HepG2 (cell line): ENCODE measurements at places on chromosomes 3 and 15.
A peak's percentile ranks its signal among the peaks of the same experiment; 100 is the strongest.

- DNase-seq: no peak
Observed at GRCh38 chr3:190378240-190378891, 9.6 kb upstream of the CLDN16 start.

GRCh38 chr3:115651599-115651998, 28.3 kb downstream of the GAP43 start:
- DNase-seq: no peak

- DNase-seq: no peak
Observed at GRCh38 chr15:96703794-96704550, 373.5 kb downstream of the NR2F2 start.

DNA sequence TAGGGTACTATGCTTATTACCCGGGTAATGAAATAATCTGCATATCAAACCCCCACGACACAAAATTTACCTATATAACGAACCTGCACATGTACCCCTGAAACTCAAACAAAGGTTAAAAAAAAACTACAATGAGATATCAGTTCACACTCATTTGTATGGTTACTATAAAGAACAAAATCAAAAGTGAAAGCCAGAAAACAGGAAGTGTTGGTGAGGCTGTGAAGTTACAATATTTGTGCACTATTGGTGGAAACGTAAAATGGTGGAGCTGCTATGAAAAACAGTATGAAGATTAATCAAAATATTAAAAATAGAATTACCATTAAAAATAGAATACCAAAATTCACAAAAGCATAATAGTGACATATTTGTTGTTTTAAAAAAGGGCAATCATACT, 128.9 kb downstream of the ZIC1 start:
- no peak for DNase-seq

- DNase-seq: no peak
Observed at GRCh38 chr3:79815478-79815877, 47.7 kb upstream of the ROBO1 start.

DNA sequence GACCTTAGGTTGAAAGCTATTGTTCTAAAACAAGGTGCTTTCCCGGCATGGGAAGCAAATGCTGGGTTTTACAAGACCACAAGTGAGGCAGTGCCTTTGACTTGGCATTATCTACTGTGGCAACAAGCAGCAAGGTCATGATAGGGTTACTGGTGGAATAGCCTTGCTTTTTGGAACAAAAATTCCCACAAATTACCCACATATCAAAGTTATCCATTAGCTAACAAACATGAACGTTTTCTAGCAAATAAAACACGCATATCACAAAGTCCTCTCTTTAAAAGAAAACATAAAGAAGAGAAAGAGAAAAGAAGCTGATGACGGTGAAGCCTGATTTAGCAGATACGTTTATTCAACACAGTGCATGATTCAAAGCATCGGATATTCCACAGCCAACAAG, 57.6 kb downstream of the SETMAR start:
- no peak for DNase-seq

DNA sequence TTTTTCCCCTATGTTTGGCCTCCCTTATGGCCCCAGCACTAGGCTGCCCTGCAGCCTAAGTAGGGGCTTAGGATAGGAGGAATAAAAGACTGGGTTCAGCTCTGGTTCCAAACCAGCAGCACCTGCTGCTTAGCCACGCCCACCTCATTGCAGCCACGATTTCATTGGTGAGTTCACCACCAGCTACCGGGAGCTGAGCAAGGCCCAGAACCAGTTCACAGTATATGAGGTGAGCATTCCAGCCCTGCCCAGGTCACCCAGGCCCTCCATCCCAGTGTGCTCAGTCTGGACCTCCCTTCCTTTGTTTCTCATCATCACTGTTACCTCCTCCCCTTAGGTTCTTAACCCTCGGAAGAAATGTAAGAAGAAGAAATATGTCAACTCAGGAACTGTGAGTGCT, 11.5 kb downstream of the CPNE9 start:
- no peak for DNase-seq

DNA sequence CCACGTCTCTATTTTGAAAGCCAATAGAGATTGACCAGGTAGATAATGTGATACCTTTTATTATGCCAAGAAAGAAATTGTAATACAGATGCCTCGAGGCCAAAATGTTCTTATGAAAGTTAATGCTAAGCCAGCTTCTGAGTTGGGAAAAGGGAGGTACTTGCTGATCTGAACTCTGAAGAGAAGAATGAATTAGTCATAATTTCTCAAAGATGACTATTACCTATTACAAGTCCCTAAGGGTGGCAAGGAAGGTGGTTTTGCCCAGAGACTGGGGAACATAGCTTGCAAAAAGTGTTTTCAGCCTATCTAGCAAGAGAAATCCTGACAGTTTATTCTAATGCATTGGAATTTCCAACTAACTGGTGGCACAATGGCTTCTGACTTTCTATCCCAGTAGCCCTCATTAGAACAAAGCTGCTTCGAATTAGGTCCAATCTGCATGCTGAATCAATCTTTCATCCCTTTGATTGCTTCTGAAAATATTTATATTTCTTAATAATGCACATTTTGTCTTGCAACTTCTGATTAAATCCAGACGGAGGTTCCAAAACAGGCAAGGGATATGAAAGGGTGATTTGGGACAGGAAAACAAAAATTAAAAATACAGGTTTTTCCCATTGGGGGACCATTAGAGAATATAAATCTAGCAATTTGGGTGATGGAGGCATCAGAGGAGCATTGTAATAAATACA, 17.7 kb upstream of the NR2F2 start:
- DNase-seq: no peak

DNA sequence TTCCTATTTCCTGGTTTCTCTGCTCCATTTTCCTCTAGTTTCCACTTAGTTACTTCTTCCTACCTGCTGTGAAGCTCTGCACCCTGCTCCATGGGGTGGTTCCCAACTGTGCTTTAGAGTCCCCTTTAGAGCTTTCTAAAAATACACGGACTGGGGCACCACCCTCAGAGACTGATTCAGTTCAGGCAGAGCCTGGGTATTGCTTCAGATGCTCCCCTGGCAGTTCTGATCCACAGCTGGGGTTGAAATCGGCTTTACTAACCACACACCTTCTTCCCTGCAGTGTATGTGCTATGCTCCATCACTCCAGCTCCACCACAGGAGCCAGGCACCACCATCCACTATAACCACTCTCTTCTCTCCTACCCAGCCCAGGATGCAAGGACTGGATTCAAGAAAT, 12.6 kb downstream of the ANP32A start:
- no peak for DNase-seq

DNA sequence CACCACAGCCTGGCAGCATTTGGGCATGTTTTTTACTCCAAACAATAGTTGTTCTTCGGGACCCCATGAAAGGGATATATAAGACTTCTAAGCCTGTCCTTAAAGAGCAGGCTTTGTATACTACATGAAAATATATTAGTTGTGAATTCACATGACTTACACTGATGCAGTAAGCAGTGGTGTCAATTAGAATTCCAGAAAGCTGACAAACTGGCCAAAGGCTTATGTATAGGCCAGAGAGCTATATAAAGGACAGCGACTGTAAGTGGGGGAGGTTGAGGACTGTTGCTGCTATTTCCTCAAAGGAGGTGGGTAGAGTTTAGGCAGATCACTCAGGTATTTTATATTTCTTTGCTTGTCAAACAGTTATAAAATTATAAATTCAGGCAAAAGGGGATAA, 24.8 kb downstream of the KPNA4 start:
- DNase-seq: no peak

DNA sequence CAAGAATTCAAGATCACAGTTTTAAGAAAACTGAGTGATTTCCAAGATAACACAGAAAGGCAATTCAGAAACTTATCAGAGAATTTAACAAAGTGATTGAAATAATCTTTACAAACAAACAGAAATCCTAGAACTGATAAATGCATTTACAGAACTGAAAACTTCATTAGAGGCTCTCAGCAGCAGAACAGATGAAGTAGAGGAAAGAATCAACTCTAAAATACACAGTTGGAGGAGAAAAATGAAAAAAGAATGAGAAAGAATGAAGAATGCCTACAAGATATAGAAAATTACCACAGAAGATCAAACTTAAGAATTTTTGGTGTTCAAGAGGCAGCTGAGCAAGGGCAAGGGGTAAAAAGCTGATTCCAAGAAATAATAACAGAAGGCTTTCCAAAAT, 168.8 kb downstream of the POLR2M start:
- no peak for DNase-seq

- no peak for DNase-seq
Observed at GRCh38 chr3:56693750-56694149, 10.7 kb upstream of the TASOR start.

DNA sequence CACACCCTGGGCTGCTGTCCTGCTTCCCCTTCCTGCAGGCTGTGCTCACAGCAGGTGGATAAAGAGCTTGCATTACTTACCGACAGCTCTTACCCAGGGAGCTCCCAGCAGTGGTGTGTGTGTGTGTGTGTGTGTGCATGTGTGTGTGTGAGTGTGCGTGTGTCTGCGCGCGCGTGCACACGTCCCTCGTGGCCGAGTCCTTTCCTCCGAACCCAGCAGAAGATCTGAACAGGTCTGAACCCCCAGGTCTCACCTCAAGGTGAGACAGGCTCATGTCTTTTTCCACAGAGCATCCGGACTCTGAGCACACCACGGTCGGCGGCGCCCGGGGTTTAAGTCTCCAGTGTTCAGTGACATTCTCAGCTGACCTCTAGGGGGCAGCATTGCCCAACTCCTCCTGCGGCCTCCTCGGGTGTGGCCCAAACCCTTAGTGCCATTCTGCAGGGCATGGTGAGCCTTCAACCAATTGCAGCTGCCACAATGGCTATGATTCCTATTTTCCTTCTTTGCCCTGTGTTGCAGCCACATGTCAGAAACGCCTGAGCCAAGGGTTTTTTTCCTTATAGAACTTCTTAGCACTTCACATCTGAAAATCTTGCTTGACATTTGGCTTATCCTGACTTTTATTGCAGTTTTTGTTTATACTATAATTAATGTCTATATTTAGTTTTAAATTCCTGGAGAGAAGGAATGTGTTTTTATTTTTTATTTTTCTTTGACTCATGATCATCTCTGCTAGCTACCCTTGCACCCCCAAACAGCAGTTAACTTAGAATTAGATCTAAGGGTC, 64.1 kb upstream of the KLHL25 start:
- peak; percentile 34 for DNase-seq

- peak; percentile 19 for DNase-seq
Observed at GRCh38 chr3:152961323-152961722, 126.4 kb downstream of the P2RY1 start.

DNA sequence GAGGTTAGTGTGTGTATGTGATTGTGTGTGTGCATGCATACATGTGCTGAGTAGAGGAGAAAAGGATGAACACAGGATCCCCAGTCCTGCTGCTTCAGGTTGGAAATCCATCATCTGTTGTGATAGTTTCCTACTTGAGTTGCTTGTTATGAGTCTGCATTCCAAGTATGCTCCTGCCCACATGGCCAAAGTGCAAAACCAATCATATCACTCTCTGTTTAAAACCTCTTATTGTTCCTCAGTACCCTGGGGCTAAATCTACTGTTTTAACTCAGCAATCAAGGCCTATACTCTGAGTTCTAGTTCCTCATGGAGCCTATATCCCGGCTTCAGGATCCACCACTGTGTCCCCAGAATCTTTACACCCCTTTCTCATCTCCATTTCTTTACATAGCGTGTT, 139.9 kb upstream of the TLE3 start:
- no peak for DNase-seq

DNA sequence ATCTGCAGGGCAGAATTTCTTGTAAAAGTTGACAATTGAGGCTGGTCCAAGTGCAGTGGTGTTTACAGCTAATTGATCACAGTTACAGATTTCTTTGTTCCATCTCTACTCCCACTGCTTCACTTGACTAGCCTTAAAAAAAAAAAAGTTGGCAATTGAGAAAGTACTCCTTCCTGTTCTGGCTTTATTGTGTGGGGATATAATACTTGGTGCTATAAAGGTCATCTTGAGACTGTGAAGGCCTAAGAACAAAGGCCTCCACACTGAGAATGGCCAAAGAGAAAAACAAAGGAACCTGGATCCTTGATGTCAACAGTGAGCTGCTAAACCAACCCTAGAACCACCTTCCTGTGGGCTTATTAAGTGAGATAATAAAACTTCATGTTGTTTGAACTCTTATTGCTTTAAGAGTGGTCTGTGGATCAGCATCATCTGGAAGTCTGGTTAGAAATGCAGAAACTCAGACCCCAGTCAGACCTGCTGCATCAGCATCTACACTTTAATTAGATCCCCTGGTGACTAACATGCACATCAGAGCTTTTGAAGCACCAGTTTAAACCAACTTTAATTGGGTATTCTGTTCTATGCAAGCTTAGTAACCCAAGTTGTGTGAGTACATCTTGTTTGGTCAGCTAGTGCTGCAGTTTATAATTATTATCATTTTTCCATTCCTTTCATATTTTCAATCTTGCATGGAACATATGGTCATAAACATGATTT, 55.2 kb downstream of the TMOD3 start:
- DNase-seq: no peak

DNA sequence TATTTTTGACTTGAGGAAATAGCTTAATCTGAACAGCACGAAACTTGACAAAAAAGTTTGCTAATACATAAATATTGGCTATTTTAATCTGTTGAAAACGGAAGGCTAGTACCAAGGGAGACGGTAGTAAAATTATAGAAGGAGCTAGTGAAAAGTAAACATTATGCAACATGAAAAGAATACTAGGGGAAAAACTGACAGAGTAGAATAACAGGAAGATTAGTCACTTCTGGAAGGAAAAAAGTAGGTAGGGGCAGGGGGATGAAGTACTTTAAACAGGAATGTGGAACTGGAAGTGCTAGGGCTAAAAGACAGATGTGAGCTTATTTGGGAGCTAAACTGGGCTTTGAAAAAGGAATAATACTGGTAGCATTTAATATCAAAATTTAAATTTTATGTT, 60.1 kb downstream of the MBNL1 start:
- peak; percentile 78 for DNase-seq

DNA sequence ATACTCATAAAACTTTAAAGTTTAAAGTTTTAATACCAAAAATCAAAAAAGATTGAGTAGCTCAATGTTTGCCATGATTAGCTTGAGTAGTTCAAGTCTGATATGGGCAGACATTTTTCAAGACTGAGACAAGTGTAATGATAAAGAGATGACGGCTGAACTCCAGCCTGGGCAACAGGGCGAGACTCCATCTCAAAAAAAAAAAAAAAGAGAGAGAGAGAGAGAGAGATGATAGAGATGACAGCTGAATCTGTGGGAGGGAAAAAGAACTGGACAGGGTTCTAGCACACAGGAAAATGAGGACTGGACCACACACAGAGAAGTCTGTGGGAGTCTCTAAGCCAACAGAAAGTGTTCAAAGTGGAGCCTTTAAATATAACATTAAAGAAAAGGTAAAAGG, 25.2 kb downstream of the CEP152 start:
- DNase-seq: no peak

DNA sequence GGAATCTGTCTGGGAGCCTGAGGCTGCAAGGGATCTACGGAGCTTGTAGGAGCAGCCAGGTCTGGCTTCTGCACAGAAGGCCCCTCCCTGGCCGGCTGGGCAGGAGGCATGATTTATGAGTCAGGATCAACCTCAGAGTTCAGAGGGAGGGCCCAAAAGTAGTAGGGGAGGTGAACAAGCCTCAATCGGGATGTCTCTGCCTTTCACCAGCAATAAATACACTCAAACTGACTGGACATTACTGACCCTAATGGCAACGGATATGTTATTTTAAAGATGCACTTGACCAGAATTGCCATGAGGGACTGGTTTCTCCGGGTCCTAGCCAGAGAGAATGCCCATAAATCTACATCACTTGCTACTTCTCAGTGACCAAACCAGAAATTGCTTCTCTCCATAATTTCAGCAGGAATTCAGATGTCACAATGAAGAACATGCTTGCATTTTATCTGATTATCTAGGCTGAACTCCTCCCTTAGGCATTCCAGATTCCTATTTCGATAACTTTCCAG, 109.6 kb upstream of the LMOD3 start:
- no peak for DNase-seq
